ENCODE measurements at places on chromosomes 12 and 14.

DNA sequence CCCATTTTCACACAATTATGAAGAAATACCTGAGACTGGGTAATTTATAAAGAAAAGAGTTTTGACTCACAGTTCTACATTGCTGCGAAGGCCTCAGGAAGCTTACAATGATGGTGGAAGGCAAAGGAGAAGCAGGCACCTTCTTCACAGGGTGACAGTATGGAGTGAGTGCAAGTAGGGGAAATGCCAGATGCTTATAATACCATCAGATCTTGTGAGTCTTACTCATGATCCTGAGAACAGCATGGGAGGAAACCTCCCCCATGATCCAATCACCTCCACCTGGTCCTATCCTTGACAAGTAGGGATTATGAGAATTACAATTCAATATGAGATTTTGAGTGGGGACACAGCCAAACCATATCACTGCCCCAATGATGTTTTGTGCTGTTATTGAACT lies 189.3 kb upstream of the CRY1 start:
- no peak for DNase-seq

DNA sequence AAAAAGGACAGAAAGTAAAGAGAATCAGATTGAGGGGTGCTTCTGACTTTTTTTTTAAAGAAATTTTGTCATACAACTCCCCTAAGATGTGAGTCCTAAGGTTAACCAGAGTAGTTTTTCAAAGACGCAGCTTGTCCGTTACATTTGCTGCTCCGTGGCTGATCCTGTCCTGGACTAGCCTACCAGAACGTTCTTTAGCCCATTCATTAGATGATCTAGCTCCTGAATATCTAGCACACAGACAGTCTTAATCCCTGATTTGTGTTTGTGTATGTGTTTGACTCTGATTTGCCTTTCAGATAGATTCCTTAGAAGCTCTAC lies 60.3 kb downstream of the SAMD4A start:
- DNase-seq, result no peak

DNA sequence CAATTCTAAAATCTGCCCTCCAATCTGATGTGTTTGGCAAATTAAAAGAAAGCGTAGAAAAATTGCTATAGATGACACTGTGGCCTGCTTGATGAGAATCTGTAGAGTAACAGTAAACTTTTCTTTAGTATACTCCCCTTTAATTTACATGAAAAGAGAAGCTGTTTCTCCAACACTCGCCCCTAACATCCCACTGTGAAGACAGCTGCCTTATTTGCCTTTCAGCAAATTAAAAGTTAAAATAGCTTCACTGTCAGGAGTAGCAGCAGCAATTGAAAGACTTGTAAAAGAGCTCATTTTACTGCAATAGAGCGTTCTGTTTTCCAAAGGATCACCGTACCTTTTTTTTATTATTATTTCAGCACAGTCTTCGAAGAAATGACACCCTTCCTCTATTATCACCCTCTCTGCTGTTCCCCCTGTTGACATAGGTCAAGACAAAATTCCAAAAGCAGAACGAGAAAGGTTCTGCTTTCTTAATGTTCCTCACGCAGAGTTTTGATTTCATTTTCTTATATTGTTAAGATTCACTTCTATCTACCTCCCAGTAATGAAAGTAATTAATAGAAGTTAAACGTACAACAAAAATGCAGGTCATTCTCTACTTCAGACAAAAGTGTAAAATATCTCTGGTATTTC lies 153.5 kb upstream of the USP15 start:
- DNase-seq, result no peak

DNA sequence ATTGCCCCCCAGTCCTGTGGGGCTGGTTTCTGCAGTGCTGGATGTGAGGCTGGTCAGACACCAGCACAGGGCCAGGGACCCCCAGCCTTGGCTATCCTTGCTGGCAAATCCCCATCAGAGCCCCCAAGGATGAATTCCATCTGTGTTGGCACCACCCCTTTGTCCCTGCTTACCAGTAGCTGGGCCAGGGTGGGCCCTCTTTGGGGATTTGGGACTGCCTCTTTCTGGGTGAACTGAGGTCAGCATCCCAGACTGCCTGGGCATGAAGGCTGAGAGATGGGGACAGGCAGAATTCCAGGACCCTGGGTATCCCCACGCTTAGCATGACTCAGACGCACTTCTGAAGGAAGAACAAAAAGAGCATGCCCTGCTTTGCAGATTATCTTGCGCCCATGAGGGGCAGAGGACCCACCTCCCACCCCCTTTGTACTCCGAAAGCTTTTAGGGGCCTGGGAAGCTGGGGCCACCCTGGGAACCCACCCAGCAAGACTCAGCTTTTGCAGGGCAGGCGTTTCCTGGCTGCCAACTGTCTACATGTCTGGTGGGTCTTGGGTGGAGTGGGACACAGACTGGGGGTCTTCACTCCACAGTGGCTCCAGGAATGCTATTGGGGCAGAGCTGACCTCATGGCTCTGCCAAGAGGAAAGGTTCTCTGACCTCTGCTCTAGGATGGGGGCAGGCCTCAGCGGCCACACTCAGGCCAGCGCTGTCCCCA lies 26.8 kb downstream of the RFLNA start:
- DNase-seq, result no peak

DNA sequence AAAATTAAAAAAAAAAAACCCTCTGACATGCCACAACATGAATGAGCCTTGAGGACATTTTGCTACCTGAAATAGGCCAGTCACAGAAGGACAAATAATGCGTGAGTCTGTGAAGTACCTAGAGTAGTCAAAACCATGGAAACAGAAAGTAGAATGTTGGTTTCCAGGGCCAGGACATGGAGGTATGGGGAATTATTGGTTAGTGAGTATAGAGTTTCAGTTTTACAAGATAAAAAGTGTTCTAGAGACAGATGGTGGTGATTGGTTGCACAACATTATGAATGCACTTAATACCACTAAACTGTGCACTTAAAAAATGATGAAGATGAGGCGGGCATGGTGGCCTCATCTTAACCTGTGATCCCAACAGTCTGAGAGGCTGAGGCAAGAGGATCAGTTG lies 47.6 kb upstream of the ZFP36L1 start:
- no peak for DNase-seq

GRCh38 chr12:26748412-26748740 lies 84.6 kb downstream of the ITPR2 start:
- no peak for DNase-seq

DNA sequence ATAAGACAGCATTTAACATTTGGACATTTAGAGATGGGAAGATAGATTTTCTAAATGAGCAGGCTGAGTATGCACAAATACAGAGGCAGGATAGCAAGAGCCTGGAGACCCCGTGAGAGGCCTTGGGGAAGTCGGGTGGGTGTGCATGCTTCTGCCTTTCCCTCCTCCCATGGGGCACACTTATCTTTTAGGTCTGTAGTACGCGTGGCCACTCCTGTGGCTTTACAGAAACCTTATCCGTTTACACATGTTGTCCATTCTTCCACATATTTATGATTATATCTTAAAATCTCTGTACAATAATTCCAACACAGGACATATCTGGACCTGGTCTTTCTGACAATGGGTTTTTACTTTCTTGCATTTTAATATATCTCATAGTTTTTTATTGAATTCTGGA lies 33.6 kb downstream of the GYS2 start:
- DNase-seq, result no peak

DNA sequence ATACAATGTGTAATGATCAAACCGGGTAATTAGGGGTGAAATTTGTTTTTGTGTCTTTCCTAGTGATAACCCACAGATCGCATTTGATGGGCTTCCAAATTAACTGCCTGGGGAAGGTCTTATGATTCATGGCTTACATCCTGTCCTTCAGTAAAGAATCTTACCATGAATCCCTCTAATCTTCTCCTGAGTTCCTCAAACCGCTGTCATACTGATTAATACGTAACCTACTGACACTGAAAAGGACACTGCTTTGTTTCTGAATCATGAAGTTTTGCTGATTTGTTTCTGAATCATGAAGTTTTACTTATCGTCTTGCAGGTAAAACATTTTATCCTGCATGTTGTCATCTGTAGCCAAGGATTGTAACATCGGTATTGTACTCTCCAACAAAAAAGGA lies 52.0 kb upstream of the CRY1 start:
- no peak for DNase-seq

DNA sequence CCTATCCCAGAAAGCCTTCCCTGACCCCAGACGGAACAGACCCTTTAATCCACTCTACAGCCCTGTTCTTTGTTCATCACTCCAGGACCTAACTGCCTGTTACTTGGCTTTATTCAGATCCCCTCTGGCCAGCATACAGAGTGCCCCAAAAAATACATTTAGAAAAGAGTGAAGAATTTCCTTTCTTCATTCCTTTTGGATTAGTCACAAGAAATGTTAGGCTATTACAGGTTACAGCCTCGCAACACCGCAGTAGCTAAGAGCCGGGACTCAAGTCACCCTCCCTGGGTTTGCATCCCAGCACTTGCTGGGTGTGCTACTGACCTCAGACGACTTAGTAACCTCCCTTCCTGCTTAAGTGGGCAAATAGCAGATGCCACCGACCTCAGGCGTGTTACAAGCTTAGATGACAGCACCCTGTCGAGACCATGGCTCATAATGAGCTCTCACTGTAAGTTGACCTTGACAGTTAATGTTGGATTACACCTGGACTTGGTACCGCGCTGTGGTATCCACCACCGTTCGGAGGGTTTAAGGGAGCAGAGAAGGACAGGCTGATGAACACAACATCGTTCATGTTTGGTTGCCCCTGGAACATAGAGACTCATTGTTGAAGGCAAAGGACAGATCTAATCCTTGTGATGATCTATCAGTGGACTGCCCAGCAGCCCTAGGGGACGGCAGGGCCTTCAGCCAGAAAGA lies 12.9 kb downstream of the GLRX5 start:
- DNase-seq, result no peak

GRCh38 chr12:51390891-51391282 lies 319 bp downstream of the GALNT6 start:
- DNase-seq, result no peak

DNA sequence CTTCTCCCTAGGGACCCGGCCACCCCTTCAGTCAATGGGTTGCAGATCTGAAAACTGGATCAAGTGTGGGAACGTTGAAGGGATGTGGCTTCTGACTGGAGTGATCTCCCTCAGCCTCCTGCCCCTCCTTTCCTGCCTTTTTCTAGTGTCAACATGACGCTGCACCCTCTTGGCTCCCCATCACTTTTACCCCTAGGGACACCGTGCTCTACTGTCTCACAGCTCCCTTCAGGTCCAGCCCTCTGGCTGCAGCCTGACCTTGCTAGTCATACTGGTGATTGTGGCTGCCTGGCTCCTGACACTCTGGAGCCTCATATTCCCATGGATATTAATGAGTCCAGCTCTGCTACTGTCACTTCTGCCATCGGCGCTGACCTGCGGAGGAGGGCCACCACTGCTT lies 51.5 kb upstream of the RASSF3 start:
- DNase-seq, result no peak
